Stimulated activated CD8-positive, alpha-beta memory T cell treated with anti-CD3 and anti-CD28 coated beads, Interleukin-12 subunit alpha, Interleukin-12 subunit beta, amount 100 ng/mL, for 1 hour (primary cell): ENCODE measurements at places on chromosomes 11 and 22.

DNA sequence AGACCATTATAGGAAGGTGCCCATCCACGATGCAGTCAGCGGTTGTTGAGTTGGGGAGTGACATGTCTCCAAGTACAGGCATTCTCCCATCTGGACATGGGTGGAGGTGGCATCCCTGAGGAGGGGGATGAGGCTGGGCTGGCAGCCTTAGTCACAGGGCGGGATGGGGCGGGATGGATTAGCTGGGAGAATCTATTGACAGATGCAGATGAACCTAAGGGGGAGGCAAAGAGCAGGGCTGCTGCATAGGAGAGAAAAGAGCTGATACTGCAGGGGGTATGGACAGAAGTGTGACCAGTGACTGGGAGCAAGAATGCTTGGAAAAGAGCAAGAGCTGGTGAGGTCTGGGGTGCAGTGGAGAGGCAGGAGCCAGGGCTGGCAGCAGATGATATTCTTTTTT lies 42.7 kb downstream of the SCN3B start:
- DNase-seq, result no peak

DNA sequence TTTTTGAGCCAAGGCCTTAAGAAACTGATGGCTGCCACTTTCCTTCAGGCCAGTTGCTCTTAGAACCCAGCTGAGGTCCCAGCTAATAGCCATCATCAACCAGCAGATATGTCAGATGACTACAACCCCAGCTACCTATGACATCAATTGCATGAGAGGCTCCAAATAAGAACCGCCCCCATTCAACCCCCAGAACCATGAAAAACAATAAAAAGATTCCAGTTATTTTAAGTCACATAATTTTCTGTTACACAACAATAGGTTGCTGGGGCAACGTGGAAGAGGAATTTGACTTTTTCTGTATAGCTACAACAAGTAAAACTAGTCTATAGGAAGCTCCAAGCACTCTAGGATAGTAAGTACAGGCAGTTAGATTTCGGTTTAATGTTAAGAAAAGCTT lies 216.3 kb upstream of the MTNR1B start:
- no peak for DNase-seq

GRCh38 chr11:12410006-12410728 lies 32.8 kb downstream of the PARVA start:
- no peak for DNase-seq

DNA sequence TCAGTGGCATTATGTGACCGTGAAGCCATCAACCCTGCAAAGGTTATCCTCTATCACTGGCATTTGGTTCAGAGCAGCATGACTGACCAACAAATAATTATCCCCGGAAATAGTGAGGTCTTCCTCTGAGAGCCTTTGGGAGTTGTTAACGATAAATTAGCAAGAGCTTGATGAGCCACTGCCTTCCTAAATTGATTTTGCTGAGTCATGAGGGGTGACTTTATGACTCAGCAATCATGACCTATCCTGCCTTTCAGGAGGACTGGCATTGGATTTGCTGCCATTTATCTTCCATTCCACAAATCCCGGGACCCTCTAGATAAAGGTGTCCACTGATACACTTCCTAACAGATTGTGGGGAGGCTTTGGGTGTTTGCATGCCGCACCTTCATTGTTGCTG lies 80.8 kb upstream of the MTNR1B start:
- DNase-seq, result no peak

DNA sequence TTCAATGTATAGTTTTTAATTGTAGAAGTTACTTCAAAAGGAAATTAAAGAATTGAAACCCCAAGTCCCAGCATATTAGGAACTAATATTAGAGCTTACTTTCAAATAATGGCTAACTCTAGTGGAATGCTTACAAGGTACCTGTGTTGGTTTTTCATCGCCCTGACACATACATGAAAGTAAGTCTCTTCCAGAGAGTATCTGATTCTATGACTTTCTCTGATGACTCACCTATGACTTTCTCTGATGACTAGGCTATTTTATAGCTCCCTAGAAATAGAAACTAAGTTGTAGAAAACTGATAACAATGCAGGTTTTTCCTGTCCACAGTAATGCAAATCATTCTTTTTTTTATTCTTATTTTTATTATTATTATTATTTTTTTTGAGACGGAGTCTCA lies 33.6 kb upstream of the MMP7 start:
- DNase-seq, result no peak

- DNase-seq, result no peak
Measured at GRCh38 chr11:68372114-68372513, 59.7 kb downstream of the LRP5 start.

DNA sequence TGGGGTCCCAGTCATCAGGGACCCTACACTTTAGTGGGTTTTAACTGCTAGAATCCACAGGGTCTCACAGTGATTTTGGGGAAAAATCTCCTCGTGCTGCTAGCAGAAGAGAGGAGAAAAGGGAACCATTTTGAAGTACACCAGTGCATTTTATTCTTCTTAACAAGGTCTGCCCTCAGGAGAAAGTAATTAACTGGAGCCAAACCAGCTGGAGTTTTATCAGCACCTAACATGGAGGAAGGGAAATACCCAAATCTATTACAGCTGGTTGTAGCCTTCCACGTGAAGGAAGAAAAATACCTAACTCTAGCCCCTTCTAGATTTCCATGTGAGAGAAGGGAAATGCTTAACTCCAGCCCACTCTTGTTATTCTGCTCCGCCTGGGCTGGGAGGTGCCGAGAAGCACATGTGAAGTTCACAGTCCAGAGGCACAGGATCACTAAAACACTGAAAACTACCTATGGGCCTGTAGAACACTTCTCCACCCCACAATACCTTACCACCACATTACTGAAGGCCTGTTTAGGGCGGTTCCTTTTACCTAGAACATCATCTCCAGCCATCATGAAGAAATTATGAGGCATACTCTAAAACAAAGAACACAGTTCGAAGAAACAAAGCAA lies 31.3 kb upstream of the TEAD1 start:
- DNase-seq, result no peak

DNA sequence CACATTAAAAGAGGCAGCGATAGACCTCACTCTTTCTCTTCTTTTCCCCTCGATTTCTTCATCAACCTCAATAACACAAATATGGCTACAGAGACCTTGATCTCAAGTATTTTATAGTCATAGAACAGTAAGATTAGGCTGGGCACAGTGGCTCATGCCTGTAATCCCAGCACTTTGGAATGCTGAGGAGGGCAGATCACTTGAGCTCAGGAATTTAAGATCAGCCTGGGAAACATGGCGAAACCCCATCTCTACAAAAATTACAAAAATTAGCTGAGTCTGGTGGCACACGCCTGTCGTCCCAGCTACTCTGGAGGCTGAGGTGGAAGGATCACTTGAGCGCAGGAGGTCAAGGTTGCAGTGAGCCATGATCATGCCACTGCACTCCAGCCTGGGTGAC lies 14.6 kb downstream of the SLN start:
- no peak for DNase-seq
